ENCODE measurements at places on chromosomes 5 and 9.

GRCh38 chr5:52859628-52860027, 71.9 kb downstream of the ITGA1 start:
- DNase-seq, result no peak

DNA sequence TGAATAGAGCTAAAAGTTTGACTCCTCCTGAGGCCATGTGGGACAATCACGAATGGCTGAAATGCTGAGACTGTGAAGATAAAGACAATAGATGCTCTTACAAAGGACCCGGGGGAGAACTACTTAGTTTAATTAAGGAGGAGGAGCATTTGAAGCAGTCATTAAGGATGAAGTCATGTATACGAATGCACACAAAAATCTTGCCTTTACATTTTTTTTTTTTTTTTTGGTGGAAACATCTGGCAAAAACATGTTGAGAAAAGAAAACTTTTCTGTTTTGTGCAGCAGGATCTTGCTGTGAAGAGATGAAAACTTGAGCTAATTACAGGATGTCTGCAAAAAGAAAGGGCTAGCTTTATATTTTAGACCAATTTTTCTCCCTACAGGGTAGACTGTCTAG, 42.3 kb upstream of the NR3C1 start:
- no peak for DNase-seq

DNA sequence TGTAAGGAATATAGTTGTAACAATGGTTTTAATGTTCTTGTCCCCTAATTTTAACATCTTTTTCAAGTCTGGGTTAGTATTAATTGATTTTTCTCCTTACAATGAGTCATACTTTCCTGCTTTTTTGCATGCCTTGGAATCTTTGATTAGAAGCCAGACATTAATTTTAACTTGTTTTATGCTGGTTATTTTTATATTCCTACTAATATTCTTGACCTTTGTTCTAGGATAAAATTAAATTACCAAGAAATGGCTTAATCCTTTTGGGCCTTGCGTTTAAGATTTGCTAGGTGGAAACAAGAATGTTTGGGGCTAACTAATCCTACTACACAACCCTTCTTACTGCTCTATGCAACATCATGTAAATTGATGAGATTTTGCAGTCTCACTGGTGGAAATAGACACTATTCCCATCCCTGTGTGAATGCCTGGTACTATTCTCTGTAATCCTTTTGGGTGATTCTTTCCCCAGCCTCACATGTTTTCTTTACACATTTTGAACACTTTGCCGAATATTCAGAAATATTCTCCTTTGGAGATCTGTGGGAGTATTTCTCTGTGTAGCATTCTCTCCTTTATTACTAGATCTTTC, 47.2 kb downstream of the ZCCHC7 start:
- no peak for DNase-seq

GRCh38 chr9:15430920-15431844, 8.5 kb downstream of the SNAPC3 start:
- DNase-seq, result no peak

- no peak for DNase-seq
These were observed 25.0 kb upstream of the CAPSL start for GRCh38 chr5:35963381-35963843.

- DNase-seq, result no peak
These were observed 49.6 kb upstream of the PTGER4 start for GRCh38 chr5:40630126-40630525.

GRCh38 chr9:96089452-96090085, 212.4 kb downstream of the HSD17B3 start:
- DNase-seq, result no peak

DNA sequence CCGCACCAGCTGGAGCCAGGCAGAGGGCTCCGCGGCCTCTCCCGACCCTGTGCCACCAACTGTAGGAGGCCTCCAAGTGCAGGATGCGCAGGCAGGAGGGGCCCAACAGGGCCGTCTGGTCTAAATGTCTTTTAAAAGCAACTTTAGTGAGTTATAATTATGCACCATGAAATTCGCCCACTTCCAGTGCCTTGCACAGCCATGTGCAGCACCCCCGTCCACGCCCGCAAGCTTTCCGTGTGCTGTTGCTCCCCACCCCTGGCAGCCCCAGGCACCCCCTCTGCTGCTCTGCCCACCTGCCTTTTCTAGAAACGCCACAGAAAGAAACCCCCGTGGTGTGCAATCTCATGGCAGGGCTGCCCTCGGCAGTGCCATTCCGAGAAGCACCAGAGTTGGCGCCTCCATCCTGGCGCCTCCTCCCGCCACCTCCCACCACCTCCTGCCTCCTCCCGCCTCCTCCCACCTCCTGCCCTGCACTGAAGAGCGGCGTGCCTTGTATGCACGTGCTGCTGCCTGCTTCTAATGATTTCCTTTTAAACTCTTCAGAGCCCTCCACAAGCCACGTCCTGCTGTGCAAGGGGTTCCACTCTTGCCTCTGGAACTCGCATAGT, 7.5 kb upstream of the SLC6A18 start:
- DNase-seq, result no peak

DNA sequence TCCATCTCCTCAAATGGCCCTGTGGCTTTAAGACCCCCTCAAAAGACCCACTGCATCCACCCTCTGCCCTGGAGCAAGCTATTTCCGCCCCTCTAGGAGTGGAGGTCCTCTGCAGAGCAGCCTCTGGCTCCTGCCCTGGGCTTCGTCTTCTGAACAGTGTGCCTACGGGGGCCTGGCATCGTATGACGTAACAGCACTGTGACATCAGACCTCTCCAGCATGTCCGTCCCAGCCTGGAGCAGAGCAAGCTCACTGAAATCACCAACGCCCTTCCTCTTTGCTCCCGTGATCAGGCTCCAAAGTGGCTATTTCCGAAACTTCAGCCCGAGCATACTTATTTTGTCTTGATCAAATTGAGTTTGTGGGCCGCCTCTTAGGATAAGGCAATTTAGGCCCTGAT, 69.1 kb upstream of the PTCH1 start:
- no peak for DNase-seq

GRCh38 chr9:89502038-89502601, 4.2 kb upstream of the SEMA4D start:
- no peak for DNase-seq

- DNase-seq, result peak; percentile 5
These were observed 37.6 kb upstream of the SLCO6A1 start for GRCh38 chr5:102536323-102536928.

DNA sequence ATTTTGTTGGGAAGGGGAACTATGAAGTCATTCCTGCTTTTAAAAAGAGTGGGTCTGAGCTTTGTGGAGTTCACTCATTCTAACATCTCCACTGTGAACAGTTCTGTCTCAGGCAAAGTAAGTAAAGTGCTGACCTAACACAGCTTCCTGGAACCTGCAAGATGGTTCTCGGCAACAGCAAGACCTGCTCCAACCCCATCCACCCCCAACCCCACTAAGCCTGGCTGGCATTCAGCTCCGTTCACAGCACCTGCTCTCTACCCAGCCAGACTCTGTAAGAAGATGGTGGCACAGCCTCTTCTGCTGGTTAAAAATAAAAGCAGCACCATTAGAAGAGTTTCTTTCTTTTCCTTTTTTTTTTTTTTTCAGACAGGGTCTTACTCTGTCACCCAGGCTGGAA, 42.0 kb downstream of the EPB41L4B start:
- no peak for DNase-seq

- DNase-seq, result no peak
These were observed 16.1 kb downstream of the B4GALT1 start for GRCh38 chr9:33151007-33151557.

DNA sequence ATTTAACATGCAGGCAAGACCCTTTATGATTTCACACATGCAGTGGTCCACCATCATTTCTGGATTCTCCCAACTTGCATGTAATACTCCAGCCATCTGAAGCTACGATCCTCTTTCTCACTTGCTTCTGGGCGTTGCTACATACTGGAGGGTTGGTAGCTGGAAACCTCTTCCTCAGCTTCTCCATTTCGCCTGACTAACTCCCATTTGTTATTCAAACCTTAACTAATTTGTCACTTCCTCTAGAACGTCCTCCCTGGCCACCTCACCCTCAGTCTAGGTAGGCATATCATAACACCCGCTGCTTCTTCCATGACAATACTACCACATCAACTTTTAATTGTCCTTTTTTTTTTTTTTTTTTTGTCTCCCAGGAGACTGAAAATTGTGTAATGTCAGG, 72.6 kb upstream of the EQTN start:
- no peak for DNase-seq

DNA sequence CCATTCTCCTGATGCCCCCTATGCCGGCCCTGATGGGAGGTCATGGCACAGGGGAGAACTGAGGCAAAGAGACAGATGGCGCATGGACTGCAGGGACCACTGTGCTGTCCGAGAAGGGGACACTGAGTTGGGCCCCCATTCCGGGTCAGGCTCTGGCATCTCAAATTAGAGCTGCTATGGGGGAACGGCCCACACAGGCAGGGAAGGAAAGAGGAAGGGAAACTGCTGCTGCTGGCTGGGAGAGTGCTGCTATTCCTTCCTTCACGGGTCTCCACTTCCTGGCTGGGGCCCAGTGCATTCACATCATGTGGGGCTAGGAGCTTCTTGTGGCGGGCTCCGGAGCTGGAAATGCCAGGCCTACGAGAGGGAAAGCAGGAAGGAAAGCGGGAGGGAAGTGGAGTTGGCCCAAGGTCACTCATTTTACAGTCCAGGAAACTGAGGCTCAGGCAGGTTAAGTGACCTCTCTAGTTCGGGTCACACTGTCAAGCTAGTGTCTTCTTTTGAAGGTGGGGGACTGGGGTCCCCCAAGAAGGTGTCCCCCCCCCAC, 1.3 kb upstream of the CARD19 start:
- DNase-seq, result peak; percentile 35

GRCh38 chr5:115470921-115471320, 73.7 kb downstream of the FEM1C start:
- no peak for DNase-seq

- DNase-seq, result no peak
These were observed 17.0 kb upstream of the ISOC1 start for GRCh38 chr5:129077433-129078075.

GRCh38 chr9:136172412-136173079, 32.4 kb downstream of the LHX3 start:
- no peak for DNase-seq

- DNase-seq, result no peak
These were observed 2.8 kb downstream of the SMIM32 start for GRCh38 chr5:136190091-136190720.

GRCh38 chr5:58447226-58447625, 12.7 kb downstream of the PLK2 start:
- DNase-seq, result no peak
